Subcutaneous adipose tissue (tissue), 4 donors: ENCODE measurements at places on chromosomes 11 and 22. TPM values are rescaled to one million over a fixed set of nuclear protein-coding genes. Genes with fewer than 3 reads are reported as not detected.

CD3G gene
- 2.1 TPM for total RNA-seq

ZNF215 gene
- not detected for total RNA-seq

TOM1 gene
- 94.4 TPM for total RNA-seq

OR52I2 gene
- not detected for total RNA-seq

PDGFB gene
- total RNA-seq, result 10.3 TPM

GPHA2 gene
- total RNA-seq, result not detected

TMEM121B gene
- 0.51 TPM for total RNA-seq

KCNK4 gene
- total RNA-seq, result not detected

PKDREJ gene
- 0.16 TPM for total RNA-seq

ARHGAP42 gene
- 31.1 TPM for total RNA-seq

BLID gene
- total RNA-seq, result 0.98 TPM

ME3 gene
- total RNA-seq, result 28.2 TPM

TEX12 gene
- total RNA-seq, result 1.5 TPM

NRIP3 gene
- 0.38 TPM for total RNA-seq

PRG2 gene
- total RNA-seq, result 1.0 TPM

MS4A8 gene
- total RNA-seq, result not detected

MMP13 gene
- total RNA-seq, result not detected

ZNF214 gene
- 1.3 TPM for total RNA-seq

CDHR5 gene
- not detected for total RNA-seq

TH gene
- total RNA-seq, result not detected
